Adipocyte (in vitro differentiated cells): ENCODE measurements at places on chromosomes 1 and 21.

DNA sequence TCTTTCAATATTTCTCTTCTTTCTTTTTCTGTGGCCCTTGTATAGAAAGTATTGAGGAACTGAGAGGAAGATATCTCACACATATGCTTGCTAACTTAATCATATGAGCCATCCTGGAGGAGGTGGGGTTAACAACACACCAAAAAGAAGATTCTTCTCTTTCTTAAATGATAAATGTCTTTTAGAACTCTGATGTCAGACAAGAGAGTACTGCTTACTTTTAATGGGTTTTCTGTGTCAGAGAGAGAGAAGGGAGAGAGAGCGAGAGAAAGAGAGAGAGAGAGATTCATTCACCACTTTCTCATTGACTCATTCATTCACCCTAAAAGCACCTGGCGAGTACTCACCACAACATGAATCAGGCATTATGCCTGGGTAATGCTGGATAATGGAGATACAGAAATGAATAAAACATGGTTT lies 250.3 kb upstream of the SGIP1 start:
- DNase-seq: no peak

GRCh38 chr1:87194271-87194774 lies 134.4 kb upstream of the LMO4 start:
- DNase-seq: no peak

- no peak for DNase-seq
Observed at GRCh38 chr1:59805554-59805953, 9.2 kb upstream of the HOOK1 start.

DNA sequence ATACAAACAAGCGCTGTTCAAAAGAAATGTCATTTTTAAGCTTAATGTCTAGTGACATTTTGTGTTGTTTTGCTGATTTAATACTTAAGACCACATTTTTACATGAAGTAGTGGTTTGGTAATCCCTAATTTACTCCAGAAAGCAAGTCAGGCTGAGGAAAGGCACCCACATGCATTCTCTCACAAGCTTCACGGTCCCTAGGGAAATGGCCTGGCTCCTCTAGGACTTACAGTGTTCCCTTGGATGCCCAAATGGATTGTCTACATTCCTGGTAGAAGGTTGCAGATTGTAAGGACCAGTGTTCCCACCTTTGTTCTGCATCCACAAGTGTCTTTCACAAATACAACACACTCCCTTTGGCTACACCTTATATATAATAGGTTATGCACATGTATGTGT lies 9.5 kb downstream of the GPSM2 start:
- DNase-seq: no peak

DNA sequence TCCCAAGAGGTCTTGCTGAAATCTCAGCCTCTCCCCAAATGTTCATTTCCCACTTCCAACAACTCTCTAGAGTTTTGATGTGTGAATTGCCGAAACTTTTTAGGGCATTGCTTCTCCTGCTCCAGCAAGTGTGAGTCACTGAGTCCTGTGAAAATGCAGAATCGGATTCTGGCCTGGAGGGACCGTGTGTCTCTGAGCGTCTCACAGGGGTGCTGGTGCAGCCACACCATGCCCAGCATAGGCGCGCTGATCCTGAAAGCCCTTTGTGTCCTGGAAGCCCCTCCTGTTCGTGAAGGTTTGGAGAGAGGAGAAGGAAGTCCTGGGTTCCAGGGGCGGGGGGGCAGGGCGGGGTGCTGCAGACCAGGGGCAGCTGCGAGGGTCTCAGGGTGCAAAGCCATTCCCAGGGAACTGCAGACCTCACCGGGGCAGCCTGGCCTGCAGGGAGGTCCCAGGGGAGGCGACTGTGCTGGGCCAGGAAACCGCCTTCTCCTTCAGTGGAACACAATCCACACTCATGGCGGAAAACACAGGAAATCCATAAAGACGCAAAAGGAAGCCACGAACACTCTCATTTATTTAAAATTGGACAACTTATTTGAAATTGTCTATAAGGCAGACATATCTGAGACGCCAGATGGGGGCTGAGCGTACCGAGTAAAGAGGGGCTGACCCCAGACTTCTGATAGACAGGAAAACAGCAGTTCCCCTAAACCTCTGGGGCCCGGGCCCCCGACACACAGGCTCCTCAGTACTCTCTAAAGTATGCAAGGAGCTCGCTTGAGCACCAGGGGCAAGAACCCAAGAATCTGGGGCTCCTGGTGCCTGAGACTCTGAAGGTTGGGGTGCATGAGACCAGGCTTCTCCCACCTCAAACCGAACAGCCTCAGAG lies 43.5 kb upstream of the ADARB1 start:
- DNase-seq: no peak

DNA sequence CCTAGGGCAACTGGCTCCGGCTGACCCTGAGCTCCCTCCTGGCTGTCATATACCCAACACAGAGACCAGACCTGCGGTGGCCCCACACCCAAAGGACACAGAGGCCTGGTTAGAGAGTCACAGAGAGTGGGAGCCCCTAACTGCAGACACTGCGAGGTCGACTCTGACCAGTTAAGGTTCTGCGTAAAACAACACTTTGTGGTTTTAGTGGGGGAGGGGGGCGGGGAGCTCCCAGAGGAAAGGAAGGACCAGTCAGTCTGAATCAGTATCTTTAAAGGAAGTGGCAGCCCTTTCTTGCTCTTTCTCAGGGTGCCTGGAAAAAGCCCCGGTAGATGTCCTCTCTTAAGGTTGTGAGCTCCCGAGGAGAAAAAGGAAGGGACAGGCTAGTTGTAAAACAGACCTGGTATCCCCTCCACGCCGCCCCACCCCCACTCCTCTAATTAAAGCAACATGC lies 2.4 kb downstream of the SSBP3 start:
- DNase-seq: peak; percentile 33

DNA sequence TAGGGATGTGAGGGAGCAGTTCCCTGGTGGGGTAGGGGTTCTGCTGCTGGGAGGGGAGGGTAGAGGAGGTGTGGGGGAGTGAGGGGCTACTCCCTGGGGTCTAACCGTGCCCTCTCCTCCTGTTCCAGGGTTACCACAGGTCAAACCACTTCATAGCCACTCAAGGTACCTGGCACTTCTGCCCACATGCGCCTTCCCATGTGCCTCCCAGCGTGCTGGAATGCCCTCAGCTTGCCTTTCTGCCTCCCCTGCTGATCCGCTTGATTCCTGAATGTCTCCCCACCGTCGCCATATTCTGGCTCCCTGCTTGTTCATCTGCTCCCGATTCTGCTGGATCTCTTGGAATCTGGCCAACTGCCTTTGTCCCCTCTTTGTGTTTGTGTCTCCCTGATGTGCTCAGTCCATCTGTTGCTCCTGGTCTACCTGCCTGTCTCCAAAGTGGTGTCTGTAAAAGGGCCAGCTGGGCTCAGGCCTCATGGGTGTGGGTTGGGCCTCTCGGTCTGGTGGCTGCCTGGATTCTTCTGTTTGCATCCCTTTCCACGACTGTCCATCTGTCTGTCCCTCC lies 74.4 kb downstream of the PTPRU start:
- no peak for DNase-seq
